ENCODE measurements at places on chromosomes 11 and 22.

DNA sequence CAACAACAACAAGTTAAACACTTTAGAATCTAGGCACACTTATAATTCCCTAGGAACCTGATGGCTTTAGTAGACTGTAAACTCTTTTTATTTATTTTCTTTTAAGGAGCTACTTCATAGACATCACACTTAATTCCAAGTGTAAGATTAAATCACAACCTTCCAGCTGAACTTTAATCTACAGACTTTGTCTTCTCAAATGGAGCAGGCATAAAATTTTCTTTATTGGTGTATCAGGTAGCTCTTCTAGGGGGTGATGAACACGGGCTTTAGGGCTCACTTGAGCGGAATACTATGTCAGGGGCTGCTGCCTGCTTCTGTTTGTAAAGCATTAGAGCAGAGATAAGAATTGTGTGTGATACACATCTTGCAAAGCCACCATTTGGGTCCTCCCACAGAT is 525.8 kb upstream of the FAT3 start:
- DNase-seq: no peak

DNA sequence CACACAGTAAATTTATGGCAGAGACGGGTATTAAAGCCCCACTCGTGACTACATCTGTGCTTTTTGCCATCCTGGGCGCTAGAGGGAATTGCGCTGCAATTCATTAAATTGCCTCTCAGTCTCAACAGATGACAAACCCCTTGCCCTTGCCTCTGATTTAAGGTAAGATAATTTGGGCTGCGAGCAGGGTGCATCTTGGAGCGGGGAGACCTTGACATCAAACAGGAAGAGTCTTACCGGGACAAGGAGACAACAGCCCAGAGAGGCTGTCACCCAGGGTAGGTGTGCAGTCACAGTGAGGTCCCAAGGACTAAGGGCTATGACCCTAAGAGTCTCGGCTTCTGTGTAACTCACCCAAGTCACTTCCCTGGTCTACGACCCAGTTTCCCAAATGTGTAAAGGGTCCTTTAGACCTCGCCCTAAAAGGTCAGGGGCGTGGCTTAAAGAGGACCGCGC is 449 bp upstream of the TOM1 start:
- no peak for DNase-seq

GRCh38 chr11:57514538-57515331 is 767 bp downstream of the SLC43A1 start:
- peak; percentile 54 for DNase-seq

GRCh38 chr11:109552376-109552775 is 130.4 kb downstream of the C11orf87 start:
- DNase-seq: peak; percentile 46

DNA sequence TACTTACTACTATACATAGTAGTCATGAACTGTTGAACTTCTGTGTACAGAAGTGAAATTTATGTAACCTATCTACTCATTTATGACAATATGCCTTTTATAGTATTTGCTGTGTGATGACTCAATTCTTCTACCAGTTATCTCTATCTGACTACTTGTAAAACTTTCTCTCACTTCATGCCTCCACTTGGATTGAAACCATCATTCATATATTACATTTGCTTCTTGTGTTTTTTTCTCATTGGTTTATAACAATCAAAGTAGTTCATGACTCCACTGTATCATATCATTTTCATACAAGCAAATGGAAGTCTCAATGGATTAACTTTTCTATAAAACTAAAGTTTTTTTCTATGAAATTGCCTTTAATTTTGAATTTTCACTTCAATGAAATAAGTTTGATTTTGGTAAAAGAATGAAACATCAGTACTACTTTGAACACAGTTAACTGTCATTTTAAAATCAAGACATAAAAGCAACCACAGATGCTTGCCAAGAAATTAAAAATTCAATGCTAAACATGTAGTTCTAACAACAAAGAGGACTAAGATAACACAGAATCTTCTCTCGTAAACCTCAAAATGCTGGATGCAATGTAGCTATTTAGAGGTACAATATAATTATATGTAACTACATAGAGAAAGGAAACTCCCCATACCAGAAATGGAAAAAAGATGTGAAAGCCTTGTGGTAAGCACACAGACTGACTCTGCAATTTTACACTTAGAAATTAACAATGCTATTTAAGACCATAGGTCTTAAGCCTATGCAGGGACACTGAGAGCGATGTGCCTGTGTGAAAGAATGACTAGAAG is 27.6 kb upstream of the EXPH5 start:
- peak; percentile 95 for DNase-seq

- DNase-seq: no peak
Measured at GRCh38 chr22:26170795-26171580, 1.7 kb downstream of the SEZ6L start.

DNA sequence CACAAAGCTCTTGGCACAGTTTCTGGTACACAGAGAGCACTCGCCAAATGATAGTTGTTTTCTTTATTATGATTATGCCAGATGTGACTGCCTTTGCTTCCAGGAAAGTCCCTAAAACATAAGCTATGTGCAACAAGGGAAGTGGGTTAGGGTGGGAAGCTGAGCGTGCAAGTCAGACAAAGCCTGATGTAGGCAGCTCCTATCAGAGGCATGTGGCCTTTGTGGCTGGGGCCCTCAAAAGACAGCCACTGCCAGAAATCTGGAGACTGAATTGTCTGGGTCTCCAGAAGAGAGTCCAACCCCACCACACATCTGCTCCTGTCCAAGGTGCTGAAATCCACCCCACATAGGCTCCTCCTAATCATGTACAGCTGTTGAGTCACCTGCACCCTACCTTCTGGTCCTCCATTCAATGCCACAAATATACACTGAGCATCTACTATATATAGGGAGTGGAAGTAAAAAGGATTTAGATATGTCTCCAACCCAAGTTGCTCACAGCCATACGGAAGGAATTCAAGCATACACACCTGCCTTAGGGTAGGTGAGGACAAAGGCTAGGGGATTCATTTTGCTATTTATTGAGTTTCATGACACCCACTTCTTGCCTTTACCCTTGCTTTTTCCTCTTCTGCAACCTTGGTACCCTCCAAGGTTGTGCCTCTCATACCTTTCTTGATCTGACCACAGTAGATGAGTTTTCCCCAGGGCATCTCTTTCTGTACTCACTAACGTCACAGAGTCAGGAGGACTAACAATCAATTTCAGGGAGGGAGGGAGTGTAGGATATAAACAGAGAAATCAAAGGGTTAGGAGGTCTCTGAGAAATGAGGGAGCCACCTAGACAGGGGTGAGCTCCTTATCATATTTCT is 12.4 kb downstream of the SEC14L3 start:
- DNase-seq: peak; percentile 17

- DNase-seq: peak; percentile 93
Measured at GRCh38 chr11:10454878-10455631, at the start of gene AMPD3. Gene AMPD3 (plus strand): TSS chr11:10455264. CDS start chr11:10461520, 6,256 bp downstream.

DNA sequence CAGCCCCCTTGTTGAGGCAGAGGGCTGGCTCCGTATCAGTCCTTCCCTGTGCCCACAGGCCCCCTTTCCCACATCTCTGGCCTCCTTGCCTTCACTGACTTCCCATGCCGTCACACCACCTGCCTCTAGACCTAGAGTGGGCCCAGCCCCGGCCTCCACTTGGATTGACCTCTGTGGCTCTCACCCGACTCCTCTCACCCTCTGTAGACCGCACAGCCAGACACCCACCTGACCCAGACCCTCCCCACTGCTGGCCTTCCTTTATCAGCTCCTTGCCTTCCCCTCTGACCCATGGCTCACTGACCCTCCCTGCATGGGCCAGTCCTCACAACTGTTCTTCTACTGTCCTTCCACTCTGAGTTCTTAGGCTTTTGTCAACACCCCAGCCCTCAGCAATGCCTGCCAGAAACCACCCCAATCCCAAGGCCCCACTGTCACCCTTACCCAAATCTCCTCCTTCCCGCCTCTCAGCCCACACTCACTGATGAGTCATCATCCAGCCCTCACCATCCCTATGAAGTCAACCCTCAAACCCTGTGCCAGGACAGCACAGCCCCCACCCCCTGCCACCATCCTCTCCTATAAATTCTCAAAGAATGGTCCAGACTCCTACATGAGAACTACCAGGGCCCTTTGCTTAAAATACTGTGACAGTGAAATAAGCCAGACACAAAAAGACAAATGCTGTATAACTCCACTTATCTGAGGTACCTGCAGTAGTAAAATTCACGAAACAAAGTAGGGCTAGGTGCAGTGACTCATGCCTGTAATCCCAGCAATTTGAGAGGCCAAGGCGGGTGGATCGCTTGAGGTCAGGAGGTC is 53.4 kb downstream of the SCGB1A1 start:
- DNase-seq: peak; percentile 92

DNA sequence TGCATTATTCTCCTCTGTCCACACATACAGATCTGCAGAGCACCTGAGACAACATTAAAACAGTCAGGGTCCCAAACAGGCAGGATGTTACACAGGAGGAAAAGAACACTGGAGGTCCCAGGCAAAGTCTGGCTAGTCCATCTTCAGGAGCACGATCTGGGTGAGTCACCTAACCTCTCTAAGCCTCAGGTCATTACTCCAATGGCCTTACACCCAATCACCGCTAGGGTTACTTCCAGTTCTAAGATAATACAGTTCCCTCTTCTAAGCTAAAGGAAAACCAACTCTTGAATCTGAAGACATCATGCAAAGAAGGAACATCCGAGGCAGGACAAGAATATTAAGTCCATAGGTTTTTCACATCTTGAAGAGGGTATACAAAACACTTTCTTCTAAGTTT is 24.5 kb downstream of the ASCC2 start:
- peak; percentile 55 for DNase-seq

- DNase-seq: no peak
Measured at GRCh38 chr11:3144296-3145205, 20.6 kb downstream of the OSBPL5 start.

GRCh38 chr22:29674121-29674520 is 45.7 kb upstream of the CABP7 start:
- no peak for DNase-seq

- peak; percentile 48 for DNase-seq
Measured at GRCh38 chr11:13717331-13717730, 48.9 kb downstream of the FAR1 start.

DNA sequence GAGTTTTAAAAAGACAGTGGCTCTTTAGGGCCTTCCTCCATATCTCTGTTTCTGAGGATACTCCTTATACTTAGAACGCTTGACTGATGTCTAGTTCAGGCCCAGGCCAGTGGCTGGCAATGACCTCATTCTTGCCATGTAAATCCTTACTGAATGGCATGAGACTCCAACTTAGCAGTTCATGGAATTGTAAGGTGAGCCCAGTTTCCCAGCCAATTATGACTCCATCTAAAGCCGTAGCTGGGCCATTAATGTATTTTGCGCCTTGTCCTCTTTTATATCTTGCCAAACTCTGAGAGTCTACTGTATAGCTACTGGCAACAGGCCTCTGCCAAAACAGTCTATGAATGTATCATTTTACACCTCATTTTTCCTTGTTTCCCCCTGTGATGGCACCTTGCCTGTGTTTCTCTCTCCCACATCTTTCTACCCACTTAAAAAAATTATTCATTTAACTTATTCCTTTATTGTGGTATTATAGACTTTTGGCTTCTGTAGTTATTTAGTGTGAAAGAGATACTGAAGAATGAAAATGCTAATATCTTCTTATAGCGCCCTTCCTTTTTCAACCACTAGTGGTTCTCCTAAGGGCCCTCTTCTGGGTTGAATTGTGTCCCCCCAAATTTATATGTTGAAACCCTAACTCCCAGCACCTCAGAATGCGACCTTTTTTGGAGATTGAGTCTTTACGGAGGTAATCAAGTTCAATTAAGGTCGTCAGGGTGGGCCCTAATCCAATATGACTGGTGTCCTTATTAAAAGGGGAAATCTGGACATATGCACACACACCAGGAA is 67.4 kb downstream of the ZNRF3 start:
- DNase-seq: no peak

DNA sequence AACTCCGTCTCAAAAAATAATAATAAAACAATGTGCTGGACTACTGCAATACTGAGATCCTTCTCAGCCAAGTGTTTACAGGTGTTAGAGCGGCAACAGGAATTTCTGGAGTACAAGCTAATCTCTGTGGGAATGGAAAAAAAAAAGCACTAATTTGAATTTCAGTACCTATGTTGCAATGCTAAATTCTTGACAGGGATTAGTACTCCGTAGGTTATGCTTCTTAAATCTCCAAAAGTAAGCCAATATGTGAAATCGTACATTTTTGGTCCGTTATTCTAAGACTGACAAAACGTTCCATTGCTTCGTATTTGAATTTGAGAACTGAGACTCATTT is 1.1 kb downstream of the ATL3 start:
- peak; percentile 29 for DNase-seq

- DNase-seq: no peak
Measured at GRCh38 chr11:110089617-110090282, 3.4 kb upstream of the ZC3H12C start.

- no peak for DNase-seq
Measured at GRCh38 chr22:35410663-35411034, 10.7 kb downstream of the MCM5 start.

DNA sequence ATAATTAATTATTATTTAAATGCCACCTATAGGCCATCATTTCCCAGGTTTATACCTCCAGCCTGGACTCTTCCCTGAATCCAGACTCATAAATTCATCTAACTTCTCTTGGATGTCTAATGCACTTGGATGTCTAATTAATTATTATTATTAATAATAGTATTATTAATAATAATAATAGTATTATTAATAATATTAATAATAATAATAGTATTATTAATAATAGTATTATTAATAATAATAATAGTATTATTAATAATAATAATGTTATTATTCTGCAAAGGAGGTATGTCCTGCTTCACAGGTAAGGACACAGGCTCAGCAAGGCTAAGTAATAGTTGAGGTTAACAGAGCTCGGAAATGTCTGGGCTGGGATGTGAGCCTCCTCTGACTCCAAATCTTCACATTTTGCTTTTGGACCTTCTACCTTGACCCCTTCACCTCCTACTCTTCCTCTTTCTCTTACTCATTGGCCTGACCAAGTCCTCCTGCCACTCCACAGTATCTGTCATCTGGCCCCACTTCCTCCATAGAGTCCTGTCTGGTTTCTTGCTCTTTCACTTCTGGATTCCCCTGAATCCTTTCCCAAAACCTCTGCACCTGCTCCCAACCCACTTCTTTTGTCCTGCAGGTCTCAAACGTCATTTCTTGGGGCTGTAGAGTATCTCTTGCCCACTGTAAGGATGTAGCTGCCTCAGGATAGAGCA is 8.0 kb downstream of the RIBC2 start:
- DNase-seq: no peak

- DNase-seq: no peak
Measured at GRCh38 chr22:27636716-27637508, 164.6 kb downstream of the MN1 start.
